ENCODE measurements at places on chromosomes 2 and 18.
A peak's percentile ranks its signal among the peaks of the same experiment; 100 is the strongest.

- DNase-seq = no peak
Measured at GRCh38 chr18:45325778-45326177, 289.5 kb upstream of the SLC14A2 start.

DNA sequence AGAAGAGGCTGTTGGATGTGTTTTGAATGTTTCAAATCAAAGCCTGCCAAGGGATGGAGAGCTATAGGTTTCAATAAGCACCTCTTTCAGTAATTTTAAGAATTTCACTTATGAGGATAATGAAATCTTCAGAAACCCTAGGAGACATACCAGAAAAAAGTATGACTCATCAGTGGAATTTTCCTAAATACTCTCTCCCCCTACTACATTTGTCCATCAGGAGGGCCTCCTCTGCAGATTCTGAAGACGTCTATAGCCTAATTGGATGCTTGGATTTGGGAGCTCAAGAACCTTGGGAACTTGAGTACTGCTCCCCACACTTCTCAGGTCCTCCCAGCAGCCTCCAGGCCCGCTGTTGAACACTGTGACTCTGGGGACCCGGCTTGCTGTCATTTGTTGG is 374.3 kb downstream of the SLC4A3 start:
- peak; percentile 72 for DNase-seq

GRCh38 chr2:24512831-24513230 is 21.8 kb downstream of the NCOA1 start:
- no peak for DNase-seq

- DNase-seq = peak; percentile 64
Measured at GRCh38 chr18:48546396-48546795, 7.6 kb downstream of the CTIF start.

- no peak for DNase-seq
Measured at GRCh38 chr2:1082456-1083205, 132.0 kb downstream of the SNTG2 start.

DNA sequence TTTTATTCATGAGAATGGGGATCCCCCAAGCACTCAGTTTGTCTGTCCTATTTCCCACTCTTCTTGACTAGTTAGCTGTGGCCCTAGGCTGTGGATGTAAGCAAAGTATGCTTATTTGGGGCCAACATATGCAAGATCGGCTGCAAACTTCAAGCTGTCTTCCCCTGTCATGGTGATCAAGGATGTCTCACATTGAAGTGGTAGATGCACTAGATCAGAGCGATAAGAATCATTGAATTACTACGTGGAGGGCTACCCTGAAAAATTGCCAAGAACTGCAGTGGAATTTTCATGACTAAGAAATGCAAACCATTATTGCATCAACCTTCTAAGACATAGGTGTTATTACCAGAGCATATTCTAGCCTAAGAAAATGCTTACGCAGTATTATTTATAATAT is 527.4 kb downstream of the RNF144A start:
- no peak for DNase-seq
